CD4-positive, alpha-beta T cell treated with Interleukin-12 subunit alpha and Interleukin-12 subunit beta, for 1 hour (primary cell): ENCODE measurements at places on chromosomes 5 and 9.

GRCh38 chr9:78130853-78131252, 99.2 kb upstream of the GNAQ start:
- DNase-seq, result no peak

DNA sequence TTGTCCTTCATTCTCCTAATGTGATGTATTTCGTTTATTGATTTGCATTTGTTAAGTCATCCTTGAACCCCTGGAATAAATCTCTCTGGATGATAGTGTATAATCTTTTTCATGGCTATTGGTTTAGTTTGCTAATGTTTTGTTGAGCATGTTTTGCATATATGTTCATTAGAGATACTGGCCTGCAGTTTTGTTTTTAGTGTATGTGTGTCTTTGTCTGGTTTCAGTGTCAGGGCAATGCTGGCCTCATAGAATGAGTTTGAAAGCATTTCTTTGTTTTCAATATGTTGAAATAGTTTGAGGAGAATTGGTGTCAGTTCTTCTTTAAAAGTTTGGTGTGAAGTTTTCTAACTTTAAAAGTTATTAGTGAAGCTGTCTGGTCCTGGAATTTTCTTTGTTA, 149.6 kb upstream of the ATP10B start:
- no peak for DNase-seq

DNA sequence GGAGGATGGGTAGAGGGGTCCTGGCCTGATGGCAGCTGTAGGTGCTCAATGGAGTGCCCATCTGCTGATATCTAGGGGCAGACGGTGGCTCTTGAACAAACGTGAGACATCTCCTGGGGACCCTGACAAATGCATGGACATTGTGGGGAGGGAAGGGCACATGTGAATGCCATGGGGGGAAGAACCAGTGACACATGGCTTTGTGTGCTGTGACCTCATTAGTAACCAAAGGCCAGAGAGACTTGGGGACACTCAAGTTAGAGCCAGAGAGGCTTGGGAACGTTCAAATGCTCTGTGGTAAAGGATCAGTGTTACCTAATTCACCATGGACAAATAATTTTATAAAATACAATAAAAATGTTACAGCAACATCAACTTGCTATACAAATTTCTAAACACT, 151.8 kb downstream of the ESM1 start:
- DNase-seq, result no peak

DNA sequence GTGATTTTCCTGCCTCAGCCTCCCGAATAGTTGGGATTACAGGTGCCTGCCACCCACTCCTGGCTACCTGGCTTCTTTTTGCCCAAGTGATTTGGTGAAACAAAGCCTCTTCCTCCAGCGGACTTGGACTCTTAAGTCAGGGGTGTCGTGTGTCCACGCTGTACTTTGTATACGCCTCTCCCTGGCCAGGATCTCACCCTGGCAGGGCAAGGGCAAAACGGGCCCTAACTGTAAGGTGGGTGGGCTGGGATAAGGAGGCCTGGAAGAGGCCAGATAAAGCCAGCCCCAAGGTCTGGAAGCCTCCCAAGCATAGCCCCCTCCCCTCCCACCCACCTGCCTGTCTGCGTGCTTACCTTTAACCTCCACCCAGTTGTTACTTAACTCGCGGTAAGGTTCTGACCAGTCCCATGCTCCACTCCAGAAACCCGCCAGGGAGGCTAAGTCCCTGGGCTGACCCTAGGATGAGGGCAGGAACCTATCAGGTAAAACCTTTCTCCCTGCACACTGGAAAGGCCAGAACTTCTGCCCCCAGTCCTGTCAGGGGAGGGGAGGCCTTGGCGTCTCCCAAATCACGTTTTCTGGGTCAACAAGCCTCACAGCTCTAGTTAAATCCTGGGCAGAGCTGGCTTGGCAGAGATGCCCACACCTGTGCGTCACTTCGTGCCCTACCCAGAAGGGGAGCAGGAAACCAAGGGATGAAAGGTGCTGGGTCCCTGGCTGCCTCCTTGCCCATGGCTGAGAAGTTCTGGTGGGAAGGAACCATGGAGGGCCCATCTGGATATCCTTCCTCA, 8.4 kb downstream of the CDK9 start:
- no peak for DNase-seq

- DNase-seq, result no peak
Measured at GRCh38 chr5:118598311-118598710, 390.0 kb downstream of the DTWD2 start.
